ENCODE measurements at places on chromosomes 3 and 15. TPM values are rescaled to one million over a fixed set of nuclear protein-coding genes. Genes with fewer than 3 reads are reported as not detected.

The FAIM gene
- total RNA-seq: 1.9 TPM

The SAMMSON gene
- not detected for total RNA-seq

The TM4SF18 gene
- 13.2 TPM for total RNA-seq

The CNTN4 gene
- total RNA-seq: 2.6 TPM

The IL5RA gene
- total RNA-seq: 1.0 TPM

- peak; percentile 41 for DNase-seq
Measured at GRCh38 chr3:56157693-56158362, 310.4 kb downstream of the ERC2 start.

The MYH15 gene
- total RNA-seq: 0.13 TPM

GRCh38 chr3:154953538-154953937, 126.6 kb upstream of the MME start:
- DNase-seq: no peak

DNA sequence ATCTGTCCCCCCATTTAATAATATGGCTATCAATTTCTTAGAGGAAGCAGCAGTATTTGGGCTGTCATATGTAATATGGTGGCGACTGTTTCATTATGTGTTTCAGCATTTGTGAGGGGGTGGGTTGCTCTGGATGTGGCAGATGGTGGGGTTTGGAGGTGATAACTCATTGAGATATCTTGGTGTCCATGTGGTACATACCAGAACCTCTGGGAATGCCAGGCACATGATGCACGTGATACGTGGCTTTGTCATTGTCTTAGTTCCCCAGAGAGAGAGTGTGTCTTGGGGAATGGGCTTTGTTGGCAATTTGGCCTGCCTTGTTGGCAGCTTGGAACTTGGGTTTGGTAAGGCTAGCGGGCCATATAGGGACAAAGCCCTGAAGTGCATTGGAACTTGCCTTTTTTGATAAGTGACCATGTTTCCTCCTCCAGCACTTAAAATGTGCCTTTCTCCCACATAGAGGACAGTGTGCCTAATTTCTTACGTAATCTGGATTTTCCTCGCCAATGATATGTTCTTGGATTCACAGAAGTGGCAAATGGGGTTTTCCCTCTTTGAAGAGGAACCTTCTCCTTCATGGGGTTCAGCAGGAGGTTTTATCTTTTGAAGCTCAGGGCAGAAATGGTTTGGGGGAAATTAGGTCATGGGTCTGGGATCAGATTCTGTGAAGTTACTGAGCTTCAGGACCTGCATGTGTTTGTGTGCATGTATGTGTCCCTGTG, 79.5 kb downstream of the DNASE1L3 start:
- DNase-seq: no peak

GRCh38 chr15:81097890-81098280, 36.2 kb upstream of the CFAP161 start:
- no peak for DNase-seq

The TMEM207 gene
- total RNA-seq: not detected

- no peak for DNase-seq
Measured at GRCh38 chr3:66473692-66474091, 27.1 kb downstream of the LRIG1 start.

The ABTB1 gene
- 33.0 TPM for total RNA-seq

DNA sequence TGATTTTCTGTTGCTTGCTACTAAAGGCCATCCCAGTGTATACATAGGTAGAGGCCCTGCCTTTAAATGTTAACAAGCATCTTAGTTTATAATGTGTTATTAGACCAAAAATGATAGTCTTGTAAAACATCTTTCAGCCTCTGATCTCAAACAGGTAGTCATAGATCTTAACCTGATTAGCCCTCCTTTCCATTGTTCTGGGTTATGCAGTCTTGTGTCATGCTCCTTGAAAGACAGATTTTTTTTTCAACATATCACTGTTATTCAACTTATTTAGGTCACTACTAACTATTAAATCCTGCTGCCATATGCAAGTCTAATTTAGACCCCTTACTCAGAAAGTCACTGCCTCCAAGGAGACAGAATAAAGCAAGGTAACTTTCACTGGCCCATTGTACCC, 19.1 kb upstream of the CLDN16 start:
- DNase-seq: no peak

- no peak for DNase-seq
Measured at GRCh38 chr15:48915861-48916260, 37.9 kb downstream of the EID1 start.

- DNase-seq: no peak
Measured at GRCh38 chr3:180062771-180063170, 26.0 kb upstream of the PEX5L start.

GRCh38 chr15:58396181-58396580, 35.6 kb upstream of the LIPC start:
- DNase-seq: no peak

GRCh38 chr3:85483986-85484385, 525.2 kb downstream of the CADM2 start:
- DNase-seq: no peak

The LRRC49 gene
- total RNA-seq: 45.7 TPM

- no peak for DNase-seq
Measured at GRCh38 chr3:126052196-126053058, 31.5 kb downstream of the SLC41A3 start.

DNA sequence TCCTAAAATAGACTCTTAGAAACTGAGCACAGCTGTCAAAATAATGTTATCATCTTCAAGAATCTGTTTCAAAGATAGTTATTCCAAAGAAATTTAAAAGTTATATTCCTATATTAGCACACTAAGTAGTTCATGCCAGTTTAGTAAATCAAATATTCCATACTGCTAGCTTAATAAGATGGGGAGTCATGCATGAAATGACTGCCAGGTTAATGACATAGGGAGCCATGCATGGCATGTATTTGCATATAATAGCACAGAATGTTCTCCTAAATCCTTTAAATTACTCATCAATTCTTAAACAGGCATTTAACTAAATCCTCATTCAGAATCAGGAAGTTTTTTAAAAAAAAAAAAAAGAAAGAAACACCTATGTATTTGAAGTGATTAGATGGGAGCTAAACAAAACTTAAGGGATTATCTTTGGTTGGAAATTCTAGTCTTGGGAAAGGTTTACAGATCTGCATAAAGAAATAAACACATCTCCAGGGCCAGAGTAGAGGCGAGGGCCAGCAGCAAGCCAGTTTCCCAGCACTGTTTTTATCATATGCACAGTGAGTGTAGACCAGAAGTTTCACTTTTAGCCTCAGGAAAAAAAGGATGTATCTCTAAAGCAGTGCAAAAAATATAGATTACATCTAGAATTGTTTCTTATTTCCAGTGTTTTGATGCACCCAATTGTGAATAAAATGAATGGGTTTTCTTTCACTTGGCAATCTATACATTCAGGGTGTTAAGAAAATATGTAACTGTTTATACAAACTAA, 366.4 kb upstream of the AGTR1 start:
- no peak for DNase-seq

The TERC gene
- total RNA-seq: 1.5 TPM

DNA sequence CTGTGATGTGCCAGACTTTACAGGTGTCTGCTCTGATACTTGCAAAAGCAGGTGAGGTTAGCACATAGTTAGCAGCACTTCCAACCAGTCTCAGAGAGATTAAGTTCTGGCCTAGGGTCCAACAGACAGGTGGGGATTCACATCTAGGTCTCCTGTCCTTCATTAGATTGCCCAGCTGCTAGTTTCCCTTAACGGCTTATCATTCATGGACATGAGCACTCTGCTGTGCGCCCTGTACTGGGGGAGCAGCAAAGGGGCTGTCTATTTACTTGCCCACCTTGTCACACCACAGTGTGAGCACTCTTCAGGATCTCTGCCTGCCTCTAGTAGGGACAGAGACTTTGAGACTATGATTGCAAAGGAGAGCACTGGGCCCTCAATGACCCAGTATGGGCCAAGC, 8.7 kb downstream of the SPSB4 start:
- DNase-seq: no peak

DNA sequence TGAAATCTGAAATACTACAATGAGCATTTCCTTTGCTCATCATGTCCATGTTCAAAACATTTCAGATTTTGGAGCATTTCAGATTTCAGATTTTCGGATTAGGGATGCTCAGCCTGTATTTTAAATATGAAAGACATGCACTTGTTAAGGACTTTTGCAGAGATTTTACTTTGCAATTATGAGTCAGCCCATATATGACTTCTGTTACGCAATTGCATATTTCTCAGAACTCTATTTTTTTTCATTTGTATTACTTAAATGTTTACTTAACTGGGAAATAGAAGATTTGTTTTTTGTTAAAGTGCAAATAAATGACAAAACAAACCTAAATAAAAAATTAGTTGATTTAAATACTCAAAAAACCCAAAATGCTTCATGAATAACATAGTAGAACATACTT, 376.2 kb downstream of the ZBTB20 start:
- no peak for DNase-seq

DNA sequence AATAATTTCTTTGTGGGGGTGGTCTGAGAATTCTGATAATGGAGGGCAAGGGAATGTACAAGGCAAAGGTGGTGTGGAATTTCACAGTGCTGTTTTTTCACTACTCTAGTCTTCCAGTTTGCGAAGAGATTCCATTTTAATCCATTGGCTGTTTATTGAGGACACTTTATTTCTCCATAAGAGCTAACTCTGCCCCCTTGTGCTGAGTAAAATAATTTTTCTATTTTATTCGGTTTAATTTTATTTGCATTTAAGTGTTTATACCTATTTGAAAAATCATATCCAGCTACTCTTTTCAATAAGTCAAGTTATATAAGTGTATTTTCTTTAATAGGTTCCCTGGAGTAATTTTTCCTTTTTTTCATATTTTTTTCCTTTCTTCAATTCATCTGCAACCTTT, 840.1 kb downstream of the TUSC7 start:
- no peak for DNase-seq

DNA sequence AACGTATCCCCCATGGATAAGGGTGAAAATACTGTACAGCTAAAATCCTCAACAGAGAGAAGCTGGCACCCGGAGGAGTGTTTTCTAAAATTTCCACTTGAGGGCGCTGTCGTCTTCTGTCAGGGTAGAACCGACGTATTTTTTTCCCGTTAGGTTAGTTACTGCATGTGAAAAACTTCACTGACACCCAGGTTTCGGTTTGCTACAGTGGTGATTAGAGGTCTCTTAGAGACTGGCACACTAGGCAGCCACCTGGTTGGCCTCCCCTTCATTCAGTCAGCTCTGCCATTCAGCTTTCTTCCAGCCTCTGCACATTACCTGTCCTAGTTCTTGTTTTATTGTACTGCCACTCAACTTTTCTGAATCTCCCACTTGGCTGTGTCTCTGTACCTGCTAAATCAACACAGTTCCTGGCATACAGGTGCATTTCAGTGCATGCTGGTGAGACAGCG, 18.4 kb downstream of the CCK start:
- peak; percentile 49 for DNase-seq

The GPR27 gene
- total RNA-seq: 3.7 TPM

The CALML4 gene
- 0.97 TPM for total RNA-seq

The SPTSSB gene
- not detected for total RNA-seq

The LRIG1 gene
- 93.9 TPM for total RNA-seq

The LMLN gene
- 8.8 TPM for total RNA-seq

DNA sequence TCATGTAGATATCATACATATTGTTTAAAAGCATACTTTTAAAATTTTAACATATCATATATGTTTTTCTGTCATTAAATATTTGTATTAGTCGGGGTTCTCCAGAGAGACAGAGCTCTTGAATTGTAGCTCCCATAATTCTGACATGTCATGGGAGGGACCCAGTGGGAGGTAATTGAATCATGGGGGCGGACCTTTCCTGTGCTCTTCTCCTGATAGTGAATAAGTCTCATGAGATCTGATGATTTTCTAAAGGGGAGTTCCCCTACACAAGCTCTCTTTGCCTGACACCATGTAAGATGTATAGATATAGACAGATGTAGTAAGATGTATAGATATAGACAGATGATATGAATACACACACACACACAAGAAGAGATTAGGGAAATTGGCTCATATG, 161.2 kb upstream of the ABI3BP start:
- no peak for DNase-seq

GRCh38 chr3:148455098-148455497, 242.6 kb upstream of the AGTR1 start:
- no peak for DNase-seq

- DNase-seq: no peak
Measured at GRCh38 chr15:99172989-99173388, 68.1 kb downstream of the SYNM start.

DNA sequence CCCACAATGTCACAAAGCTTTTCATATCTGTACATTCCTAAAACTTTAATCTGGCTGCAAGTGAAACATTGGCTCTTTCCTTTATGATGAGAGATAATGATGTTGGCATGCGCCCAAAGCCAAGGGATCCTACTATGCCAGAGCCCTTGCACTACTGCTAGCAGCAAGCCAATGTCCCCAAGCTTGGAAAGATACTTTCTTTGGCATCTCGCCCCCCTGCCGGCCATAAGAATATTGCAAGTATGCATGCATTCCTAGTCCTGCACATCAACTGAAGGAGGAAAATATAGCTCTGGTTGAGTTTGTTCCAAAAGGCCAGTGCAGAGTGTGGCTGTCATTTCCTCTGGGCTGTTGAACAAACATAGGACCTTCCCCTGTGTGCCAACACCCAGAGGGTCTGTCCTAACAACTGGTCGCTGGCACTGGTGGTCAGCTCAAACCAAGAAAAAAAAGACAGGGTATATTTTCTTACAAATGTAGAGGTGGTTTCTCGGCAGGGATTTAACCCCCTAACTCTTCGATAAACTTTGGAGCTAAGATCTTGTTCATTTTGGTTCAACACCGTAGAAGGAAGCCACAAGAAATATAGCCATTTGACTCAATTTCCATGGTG, 120.9 kb upstream of the ZBED2 start:
- peak; percentile 50 for DNase-seq

GRCh38 chr15:70094690-70095311, 2.9 kb downstream of the TLE3 start:
- no peak for DNase-seq

- DNase-seq: no peak
Measured at GRCh38 chr3:156735471-156735870, 61.1 kb downstream of the TIPARP start.

DNA sequence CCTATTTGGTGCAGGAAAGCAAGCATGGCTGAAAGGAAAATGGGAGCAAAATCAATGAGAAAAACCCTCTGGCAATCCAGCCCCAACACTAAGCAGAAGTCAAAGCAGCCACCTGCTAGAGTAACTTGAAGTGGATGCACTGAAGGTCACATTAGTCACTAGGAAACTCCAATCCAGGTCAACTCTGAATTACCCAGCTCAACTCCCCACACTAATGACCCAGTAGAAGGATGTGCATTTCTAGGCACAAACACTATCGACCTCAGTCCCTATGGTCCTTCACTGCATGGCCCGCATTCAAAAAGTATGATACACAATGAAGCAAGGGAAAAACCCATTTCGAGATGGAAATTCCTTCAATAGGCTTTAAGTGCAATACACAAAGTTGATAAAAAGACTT, 80.6 kb downstream of the RAD18 start:
- DNase-seq: no peak

- peak; percentile 44 for DNase-seq
Measured at GRCh38 chr15:93983526-93983925, 247.8 kb upstream of the MCTP2 start.

Data from Right ventricle myocardium superior (tissue), 1 donor.